ENCODE measurements at places on chromosomes 3 and 15. TPM values are rescaled to one million over a fixed set of nuclear protein-coding genes. Genes with fewer than 3 reads are reported as not detected.

DNA sequence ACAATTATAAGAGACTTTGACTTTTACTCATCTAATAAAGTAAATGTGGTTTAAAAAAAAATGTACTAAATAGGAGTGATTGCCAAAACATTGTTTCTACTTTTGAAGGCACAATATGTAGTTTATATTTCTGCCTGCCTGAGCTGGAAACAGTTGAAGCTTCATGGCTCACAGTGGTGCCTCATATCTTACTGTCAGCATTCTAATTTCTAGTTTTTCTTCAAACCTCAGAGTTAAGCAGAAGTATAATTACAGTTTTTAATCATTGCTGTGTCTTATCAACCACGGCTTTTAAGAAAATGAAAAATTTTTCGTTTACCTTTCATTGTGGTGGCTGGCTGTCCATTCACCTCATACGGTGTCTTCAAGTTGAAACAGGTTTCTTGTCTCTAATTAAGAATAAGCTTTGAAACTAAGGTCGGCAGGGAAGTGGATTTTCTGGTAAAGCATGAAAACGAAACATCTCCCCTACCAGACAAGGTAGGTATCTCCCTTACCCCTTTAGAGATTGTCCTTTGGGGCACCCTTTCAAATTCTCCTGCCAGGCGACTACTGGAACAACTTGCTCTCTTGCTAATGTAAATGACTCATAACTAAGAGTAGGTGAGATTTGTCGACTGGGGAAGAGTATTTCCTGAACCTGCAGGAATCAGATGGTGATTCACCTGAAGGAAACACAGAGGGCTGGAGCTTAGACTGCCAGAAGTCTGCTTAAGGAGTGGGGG lies at the start of gene GPR87:
GPR87 (minus strand) TSS at position 554 of the 725 bp plus-strand sequence. CDS start 16,720 bp downstream, outside the sequence.
- no peak within 1 kb of the TSS for H3K4me3 ChIP-seq
- H3K36me3 ChIP-seq, result no peaks in the 10 kb centered on the region
- no peaks in the 10 kb centered on the region for H3K4me1 ChIP-seq
- no peak within 1 kb of the TSS for H3K27ac ChIP-seq
- DNase-seq, result no peak

GRCh38 chr15:68552773-68553172 lies 26.0 kb upstream of the CORO2B start:
- no peak for DNase-seq
- H3K36me3 ChIP-seq, result no peaks in the 10 kb centered on the region
- no peak overlapping the region for H3K4me3 ChIP-seq
- H3K4me1 ChIP-seq, result peaks cover 14% of the 10 kb centered on the region

DNA sequence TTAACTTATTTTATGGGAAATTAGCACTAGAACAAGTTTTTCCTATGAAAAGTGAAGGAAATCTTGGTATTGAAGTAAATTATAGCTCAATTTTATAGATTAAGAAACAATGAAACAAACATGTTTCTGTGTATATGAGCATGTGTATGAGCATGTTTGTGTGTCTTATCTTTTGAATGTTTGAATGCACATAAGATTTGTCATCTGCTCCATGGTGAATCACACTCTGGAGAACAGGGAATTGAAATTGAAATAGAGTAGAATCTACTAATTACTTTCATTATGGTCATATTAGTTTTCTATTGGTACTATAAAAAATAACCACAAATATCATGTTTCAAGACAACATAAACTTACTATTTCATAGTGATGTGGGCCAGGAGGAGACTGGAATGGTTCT lies 646.6 kb downstream of the OTOL1 start:
- H3K4me1 ChIP-seq, result no peaks in the 10 kb centered on the region
- H3K36me3 ChIP-seq, result no peaks in the 10 kb centered on the region
- no peak overlapping the region for H3K4me3 ChIP-seq
- no peak for DNase-seq
- H3K27me3 ChIP-seq, result no peaks in the 10 kb centered on the region
- H3K27ac ChIP-seq, result no peak overlapping the region

Gene SYNPR
- polyA plus RNA-seq, result 0.87 TPM

Gene MEGF11
- 0.66 TPM for polyA plus RNA-seq
